Hematopoietic multipotent progenitor cell treated with erythropoietin and hydrocortisone succinate and interleukin-3 and kit ligand, for 17 days (in vitro differentiated cells): ENCODE measurements at places on chromosomes 5 and 9.

GRCh38 chr9:77276799-77277198, 99.5 kb downstream of the VPS13A start:
- no peak for DNase-seq

- DNase-seq: no peak
Measured at GRCh38 chr5:75611311-75612225, at the start of gene ANKDD1B. Gene ANKDD1B (plus strand): TSS chr5:75611453. CDS start chr5:75611635, 182 bp downstream.

DNA sequence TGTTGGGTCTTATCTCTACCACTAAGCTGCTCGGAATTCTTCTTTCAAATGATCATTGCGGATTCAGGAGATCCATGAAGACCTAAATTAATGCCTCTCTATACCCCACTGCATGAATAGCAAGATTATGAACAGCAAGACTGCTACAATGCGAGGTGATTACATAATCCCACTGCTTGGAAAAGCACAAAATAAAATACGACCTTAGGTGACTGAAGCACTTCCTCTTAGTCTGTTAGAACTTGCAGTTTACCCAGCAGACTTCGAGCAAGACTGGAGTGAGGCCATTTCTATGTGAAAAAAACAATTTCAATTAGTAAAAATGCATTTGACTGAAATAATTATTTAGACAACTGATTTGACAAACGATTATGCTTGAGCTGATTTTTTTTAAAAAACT, 59.8 kb downstream of the SH3RF2 start:
- no peak for DNase-seq

DNA sequence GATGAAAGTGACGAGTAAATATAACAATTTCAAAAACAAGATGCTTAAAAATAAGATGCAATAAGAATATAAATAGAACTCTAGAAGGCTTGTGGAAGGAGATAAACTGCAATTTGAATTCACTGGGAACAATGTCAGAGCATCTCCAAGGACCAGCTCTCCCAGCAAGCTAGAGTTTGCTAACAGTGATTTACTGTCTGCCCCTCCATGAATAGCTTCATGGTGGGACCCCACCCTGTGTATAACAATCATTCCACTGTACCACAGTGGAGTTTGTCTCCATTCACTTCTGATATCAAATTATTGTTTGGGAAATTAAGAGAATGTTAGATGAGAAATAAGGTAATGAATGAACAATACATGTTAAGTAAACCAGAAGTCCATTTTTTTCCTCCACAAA, 7.3 kb upstream of the SEMA6A start:
- DNase-seq: no peak

GRCh38 chr9:73611032-73611431, 459.4 kb downstream of the ANXA1 start:
- DNase-seq: no peak

GRCh38 chr5:33595303-33595702, 154.5 kb downstream of the TARS1 start:
- no peak for DNase-seq

DNA sequence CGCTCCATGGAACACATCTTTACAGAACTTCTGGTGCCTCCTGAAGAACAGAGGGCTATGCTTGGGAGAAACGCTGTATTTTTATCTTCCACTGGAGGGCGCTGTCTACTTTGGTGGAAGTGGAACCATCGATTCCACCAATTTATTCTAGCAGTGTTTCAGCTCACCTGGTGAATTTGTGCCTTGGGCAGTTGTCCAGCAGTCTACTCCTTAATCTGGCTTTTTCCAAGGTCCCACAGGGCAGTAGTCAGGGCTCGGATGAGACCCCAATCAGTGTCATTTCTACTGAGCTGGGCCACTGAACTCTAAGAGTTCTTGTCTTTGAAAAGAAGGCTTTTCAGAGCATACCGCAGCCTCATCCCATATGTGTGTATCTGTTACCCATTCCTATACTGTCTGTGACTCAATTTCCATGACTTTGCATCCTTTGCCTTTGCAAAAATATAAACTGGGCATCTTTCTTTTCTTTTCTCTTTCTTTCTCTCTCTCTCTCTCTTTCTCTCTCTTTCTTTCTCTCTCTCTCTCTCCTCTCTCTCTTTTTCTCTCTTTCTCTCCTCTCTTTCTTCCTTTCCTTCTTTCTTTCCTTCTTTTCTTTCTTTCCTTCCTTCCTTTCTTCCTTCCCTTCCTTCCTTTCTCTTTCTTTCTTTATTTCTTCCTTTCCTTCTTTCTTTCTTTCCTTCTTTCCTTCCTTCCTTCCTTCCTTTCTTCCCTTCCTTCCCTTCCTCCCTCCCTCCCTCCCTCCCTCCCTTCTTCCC, 138.4 kb upstream of the ZNF618 start:
- DNase-seq: peak; percentile 16
